ENCODE measurements at places on chromosomes 6 and 20.
A peak's percentile ranks its signal among the peaks of the same experiment; 100 is the strongest.

- DNase-seq, result no peak
Observed at GRCh38 chr6:61886608-61887259, 399.3 kb downstream of the KHDRBS2 start.

GRCh38 chr6:9307786-9308185 lies 872.4 kb upstream of the SLC35B3 start:
- DNase-seq, result no peak

GRCh38 chr6:159042003-159042825 lies 2.6 kb downstream of the TAGAP start:
- DNase-seq, result peak; percentile 56

DNA sequence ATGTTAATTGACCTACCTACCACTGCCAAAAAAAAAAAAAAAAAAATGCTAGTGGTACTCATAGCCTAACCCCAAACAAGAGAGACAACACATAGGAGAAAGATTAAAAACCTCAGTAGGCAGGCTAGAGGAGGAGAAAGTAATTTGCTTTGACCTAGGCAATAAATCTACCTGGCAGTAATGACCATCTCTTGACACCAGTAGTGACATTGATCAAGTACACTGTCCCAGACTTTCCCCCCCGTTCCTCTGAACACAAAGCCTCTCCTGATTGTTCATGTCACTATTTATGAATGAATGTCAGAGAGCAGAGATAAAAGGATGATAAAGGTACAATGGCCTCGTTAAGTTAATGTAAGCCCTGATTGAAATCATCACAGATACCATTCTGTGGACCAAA lies 746.8 kb downstream of the CBLN4 start:
- no peak for DNase-seq

DNA sequence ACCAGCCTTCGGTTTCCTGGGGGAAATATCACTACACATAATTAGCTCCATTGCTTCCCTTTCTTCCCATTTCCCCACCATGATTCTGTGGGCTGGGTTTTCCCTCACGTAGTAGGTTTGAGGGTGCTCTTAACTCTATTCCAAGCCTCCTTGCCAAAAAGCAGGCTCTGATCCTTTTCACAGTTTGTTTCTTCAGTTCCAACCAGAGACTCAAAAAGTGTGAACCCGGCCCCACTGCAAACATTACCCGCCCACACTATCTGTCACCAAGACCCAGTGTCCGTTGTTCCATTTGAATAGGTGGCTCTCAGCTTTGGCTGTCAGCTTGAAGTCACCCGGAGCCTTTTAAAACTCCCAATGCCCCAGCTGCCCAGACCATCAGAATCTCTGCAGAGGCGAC lies 11.8 kb upstream of the NAA20 start:
- DNase-seq, result no peak

- DNase-seq, result no peak
Observed at GRCh38 chr6:13863699-13864155, 49.4 kb upstream of the MCUR1 start.

DNA sequence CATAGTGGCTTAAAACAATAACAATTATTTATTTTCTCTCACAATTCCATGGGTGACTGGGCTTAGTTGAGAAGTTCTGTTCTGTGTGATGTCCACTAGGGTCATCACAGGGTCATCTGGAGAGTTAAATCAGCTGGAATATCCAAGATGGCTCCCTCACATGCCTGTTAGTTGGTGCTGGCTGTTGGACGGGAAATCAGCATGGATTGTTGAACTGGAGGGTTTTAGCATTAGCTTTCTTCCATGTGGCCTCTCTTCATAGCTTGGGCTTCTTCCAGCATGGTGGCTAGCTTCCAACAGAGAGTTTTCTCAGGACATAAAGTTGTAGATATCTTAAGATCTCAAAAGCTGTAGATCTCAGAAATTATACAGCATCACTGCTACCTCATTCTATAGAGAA lies 19.6 kb downstream of the MARCKS start:
- DNase-seq, result no peak

DNA sequence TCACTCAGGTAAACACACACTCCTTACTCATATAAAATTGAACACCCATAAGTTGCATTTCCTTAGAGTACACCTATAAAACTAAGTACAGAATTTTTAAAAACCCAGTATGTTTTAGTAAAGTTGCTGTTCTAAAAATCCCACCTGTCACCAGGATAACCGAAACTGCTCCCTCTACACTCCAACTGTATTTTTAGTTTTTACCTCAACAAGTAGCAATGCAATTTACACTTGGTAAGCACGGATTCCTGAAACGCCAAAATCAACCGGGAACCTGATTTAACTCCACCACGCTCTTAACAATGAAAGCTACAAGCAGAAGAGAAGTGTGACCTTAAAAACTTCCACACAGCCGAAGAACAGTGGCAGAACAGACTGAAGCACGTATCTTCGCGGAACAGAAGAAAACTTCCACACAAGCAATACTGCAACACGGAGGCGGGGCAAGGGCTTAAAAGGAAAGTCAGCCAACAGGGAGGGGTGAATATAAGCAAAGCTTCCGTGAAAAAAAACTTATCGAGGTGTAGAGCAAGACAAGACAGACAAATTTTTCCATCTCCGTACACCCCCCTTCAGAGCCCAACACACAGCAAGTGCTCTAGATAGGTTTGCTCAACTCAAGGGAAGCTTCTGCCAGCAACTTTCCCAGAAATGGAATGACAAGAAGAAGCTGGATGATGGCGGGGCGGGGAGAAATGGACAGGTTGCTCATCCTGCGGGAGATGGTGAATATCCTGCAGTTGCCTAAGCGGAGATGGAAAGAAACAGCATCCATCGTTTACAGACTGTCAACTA lies 1.4 kb downstream of the STAU1 start:
- no peak for DNase-seq

GRCh38 chr20:12649234-12649633 lies 359.5 kb upstream of the SPTLC3 start:
- DNase-seq, result no peak

- DNase-seq, result no peak
Observed at GRCh38 chr6:4067673-4068072, 11.3 kb downstream of the FAM217A start.

DNA sequence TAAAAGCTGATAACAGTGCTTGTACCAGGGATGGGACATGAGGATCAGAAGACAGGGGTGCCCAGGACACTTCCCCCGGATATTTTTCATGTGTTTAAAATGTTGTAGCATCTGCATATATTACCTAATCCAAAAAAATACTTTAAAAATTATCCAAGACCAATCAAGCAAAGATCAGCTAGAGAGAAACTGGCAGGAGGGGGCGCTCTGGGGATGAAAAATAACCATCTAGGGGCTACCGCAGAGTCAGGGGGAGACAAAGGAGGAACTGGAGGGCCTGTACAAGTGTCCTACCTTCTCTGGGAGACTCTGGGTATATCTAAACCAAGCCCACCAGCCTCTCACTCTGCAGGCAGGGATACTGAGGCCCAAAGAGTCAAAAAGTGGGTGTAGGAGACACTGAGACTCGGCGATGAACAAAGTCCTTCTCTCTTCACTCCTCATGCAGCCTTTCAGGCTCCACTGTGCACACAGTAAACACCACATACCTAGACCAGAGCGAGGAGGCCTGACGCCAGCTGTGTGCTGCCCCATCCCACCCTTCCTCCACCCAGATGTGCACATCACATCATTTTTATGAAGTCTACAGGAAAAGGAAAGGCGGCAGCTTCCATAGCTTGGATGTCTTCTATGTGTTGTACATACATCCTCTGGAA lies 9.8 kb downstream of the RIMS4 start:
- no peak for DNase-seq

DNA sequence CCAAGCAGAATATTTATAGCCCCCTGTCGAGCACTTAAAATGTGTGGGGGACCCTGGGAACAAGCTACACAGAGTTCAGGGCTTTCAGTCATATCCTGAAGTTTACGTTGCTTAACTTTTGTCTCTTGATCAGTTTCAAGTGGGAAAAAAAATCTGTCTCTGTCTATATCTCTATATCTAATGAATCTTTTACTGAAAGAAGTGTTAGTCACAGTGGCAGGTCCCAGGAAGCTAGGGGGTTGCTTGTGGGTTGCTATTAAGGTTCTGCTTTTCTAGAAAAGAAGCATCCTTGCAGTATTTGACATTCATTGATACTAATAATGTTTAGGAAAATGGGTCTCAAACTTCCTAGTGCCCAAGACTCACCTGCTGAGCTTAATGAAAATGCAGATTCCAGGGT lies 76.7 kb upstream of the CLDN20 start:
- DNase-seq, result no peak

GRCh38 chr20:37209661-37210314 lies 30.4 kb upstream of the MROH8 start:
- DNase-seq, result no peak

DNA sequence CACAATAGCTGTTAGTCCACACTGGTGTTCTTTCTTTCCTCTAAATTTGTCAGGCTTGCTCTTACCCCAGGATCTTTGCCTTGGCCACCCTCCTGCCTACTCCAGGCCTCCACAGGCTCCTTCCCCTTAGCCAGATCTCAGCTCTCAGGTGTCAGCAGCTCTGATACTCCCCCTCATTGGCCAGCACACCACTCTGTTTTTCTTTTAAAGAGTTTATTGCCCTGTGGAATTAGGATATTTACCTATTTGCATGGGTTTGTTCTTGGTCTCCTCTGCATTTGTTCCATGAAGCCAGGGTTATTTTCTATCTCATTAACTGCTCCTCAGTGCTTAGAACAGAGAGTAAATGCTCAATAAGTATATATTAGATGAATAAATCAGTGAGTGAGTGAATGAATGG lies 36.8 kb downstream of the GCNT2 start:
- no peak for DNase-seq

- DNase-seq, result no peak
Observed at GRCh38 chr6:34633785-34634184, 62.8 kb downstream of the ILRUN start.

DNA sequence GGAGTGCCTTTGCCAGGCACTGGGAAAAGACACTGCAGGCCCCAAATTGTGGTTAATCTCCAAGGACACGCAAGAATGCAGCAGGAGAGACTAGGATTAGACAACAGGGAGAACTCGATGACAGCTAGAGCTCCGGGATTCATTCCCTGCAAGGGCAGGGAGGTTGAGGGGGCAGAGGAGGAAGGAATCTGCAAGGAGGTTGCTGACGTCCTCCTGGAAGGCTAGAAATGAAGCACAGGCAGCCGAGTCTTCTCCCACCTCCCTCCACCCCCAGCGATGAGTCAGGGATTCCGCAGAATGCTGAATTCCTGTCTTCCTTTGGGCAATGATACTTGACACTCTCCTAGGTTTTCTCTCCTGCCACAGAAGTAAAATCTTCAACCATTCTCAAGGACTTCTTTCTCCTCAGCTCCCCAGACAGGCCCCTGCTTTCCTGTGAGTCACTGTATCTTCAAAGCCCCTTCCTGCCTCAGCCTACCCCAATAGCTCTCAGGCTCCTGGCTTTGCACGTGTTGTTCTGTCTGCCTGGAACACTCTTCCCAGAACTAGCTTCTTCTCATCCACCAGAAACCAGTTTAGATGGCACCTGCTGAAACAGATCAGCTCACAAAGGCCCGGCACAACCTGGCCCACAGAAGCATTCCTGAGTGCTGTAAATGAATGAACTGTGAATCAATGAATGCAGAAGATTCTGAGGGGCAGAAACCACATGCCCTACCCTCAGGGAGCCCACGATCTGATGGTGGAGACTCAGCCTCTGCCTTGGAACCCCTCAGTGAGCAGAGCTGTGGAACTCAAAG lies 85.6 kb downstream of the MRPL14 start:
- no peak for DNase-seq

DNA sequence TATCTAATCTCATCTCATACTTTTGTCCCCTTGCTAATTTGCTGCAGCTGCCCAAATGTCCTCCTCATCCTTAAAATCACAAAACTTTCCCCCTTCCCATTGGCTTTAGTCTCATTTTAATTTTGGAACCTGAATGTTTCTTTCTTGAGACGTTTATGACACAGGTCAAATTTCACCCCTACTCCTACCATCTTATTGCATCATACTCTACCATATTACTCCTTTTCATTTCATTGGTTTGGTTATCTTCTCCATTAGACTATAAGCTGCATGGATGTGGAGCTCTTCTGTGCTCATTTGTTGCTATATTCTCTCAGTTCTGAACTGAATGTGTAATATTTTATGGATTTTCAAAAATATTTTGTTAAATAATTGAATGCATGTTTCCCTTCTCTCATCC lies 688.6 kb downstream of the CBLN4 start:
- DNase-seq, result no peak

DNA sequence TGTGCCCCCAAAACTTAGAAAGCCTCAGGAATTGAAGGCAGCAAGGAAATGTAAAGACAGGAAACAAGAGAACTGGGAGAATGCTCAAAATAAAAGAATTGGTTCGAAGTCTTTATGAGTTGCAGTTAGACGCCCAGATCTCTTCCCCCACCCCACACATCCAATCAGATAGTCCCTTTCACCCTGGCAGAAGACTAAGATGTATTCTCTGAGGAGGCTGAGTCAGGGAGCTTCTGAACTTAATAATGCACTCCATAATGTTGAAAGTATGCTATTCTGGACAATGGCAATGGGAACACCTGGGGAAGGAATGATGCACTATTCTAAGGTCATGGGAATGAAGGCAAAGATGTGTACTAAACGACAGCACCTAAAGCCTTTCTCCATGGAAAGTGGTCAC lies 173.6 kb downstream of the MTFR2 start:
- DNase-seq, result no peak

DNA sequence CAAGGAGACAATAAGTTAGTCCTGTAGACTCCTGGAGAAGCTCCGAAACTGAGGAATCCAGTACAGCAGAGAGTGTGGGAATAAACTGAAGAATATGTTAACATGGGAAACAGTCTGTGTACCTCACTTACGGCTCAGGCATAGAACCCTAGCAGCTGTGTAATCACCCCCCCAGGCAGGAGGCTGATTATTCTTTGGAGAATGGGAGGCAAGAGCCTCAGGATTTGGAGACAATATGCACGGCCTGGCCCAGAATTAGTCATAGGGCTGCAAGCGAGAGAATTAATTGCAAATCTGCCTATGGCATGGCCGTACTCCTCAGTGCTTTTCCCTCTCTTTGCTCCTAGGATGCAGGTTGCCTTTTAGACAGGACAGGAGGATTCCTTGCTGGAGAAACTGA lies 27.5 kb upstream of the FYN start:
- no peak for DNase-seq

GRCh38 chr6:163863565-163863964 lies 449.0 kb downstream of the QKI start:
- DNase-seq, result no peak

DNA sequence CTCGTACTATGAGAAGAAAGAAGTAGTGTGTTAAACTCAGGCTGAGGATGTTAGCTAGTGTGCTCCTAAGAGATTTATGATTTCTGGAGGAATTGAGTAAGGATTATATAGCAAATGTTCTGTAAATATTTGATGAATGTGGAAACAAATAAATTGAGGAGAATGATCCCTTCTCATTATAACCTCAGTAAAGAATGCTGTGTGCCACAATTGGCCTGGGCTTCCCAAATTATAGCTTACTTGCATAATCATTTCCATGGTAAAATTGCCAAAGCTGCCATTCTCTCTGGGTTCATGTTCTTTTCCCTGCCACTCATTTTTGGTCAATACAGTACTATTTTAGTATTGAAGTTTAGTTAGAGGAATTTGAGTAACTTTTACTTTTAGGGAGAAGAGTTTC lies 128.5 kb downstream of the FLRT3 start:
- no peak for DNase-seq

GRCh38 chr20:20503777-20504530 lies 136.1 kb downstream of the INSM1 start:
- no peak for DNase-seq

- DNase-seq, result no peak
Observed at GRCh38 chr6:93398723-93399122, 20.6 kb downstream of the EPHA7 start.
